NCI-H1694 treated with DMSO at 0.1 percent for 48 hours (cell line): ENCODE measurements at places on chromosomes 16 and 17.

- no peak for DNase-seq
Observed at GRCh38 chr17:11122908-11123307, 118.1 kb upstream of the SHISA6 start.

DNA sequence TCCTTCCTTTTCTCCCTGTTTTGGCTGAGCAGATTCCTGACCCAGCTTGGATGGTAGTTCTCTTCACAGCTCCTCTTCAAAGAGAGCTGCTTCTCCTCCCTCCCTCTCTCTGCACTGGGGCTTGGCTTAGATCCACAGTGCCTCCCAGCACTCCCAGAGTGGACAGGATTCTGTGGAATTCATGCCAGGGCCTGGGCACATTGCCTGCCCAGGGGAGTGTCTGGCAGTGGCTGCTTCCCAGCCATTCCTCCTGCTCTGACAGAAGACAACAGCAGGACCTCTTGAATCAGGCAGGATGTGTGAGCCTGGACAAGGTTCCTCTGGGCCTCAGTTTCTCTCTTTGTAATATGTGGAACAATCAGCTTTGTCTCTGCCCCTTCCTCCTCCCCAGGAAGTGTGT is 4.5 kb upstream of the MMP28 start:
- DNase-seq, result peak; percentile 43

GRCh38 chr17:55673743-55674506 is 48.7 kb downstream of the TMEM100 start:
- DNase-seq, result no peak

DNA sequence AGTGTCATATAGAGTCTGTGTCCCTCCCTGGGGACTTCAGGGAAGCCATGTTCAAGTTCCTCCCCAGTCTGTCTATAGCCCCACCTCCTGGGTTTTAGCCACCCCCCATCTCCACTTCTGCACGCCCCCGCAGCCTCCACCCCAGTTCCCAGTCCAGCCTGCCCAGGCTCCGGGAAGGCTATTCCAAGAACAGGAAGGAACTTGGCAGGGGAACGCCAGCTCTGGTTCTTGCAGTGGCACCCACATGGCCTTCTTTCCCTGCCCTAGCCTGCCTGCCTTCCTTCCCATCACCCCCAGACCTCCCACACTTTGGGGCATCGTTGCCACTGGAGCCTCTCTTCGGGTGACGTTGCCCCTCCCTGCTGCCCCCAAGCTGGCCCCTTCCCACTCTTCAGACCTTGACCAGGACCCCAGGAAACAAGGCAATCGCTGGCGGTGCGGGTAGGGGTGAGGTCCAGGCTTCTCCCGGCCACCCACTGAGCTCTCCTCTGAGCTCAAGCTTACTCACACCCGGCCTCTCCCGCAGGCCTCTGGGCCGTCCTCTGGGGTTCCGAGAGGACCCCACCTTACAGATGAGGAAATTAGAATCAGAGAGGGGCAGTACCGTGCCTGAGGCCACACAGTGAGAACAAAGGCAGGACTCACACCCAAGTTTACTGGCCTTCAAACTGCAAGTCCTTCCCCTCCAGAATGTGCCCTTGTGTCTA is 9.2 kb upstream of the CES4A start:
- DNase-seq, result no peak

- DNase-seq, result no peak
Observed at GRCh38 chr16:74608944-74609343, 2.0 kb upstream of the GLG1 start.
